Caudate nucleus (tissue), 63 donors: ENCODE measurements at places on chromosomes 11 and 22.

- no peak for DNase-seq
Observed at GRCh38 chr11:23227078-23227445, 366.8 kb upstream of the CCDC179 start.

DNA sequence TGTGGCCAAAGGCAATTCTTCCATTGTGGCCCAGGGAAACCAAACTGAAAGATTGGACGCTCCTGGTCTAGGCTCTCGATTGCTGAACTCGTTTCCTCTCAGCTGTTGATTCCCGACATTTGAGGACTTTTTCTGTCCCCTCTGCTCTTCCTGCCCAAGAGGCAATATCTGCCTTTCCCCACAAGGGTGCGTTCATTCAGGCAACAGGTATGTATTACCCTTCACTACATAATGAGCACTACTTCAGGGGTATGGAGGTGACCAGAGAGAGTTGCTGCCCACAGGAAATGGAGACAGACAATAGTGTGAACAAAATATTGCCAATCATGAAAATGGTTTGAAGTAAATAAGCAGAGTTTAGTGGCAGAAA, 8.2 kb downstream of the PTH start:
- no peak for DNase-seq

DNA sequence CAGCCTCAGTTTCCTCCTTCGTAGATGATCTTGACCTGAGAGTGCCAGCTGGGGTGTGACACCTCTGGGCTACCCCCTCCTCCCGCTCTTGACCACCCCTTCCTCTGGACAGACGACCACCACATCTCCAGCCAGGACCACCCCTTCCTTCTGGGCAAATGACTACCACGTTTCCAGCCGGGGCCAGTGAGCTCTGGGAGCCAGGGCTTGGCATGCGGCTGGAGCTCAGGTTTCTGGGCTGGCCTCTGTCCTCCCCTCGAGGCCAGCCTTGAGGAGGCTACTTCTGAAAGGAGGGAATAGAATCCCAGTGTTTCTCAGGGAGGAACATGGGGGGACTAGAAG, 120.9 kb downstream of the KCNQ1OT1 start:
- DNase-seq, result no peak

- DNase-seq, result no peak
Observed at GRCh38 chr11:105740164-105740903, 130.5 kb downstream of the GRIA4 start.

GRCh38 chr11:119417726-119418540, 5.0 kb downstream of the THY1 start:
- DNase-seq, result no peak

- no peak for DNase-seq
Observed at GRCh38 chr11:96168623-96169022, 174.4 kb downstream of the MAML2 start.

GRCh38 chr11:117143390-117143789, 697 bp upstream of the PAFAH1B2 start:
- DNase-seq, result peak; percentile 35

DNA sequence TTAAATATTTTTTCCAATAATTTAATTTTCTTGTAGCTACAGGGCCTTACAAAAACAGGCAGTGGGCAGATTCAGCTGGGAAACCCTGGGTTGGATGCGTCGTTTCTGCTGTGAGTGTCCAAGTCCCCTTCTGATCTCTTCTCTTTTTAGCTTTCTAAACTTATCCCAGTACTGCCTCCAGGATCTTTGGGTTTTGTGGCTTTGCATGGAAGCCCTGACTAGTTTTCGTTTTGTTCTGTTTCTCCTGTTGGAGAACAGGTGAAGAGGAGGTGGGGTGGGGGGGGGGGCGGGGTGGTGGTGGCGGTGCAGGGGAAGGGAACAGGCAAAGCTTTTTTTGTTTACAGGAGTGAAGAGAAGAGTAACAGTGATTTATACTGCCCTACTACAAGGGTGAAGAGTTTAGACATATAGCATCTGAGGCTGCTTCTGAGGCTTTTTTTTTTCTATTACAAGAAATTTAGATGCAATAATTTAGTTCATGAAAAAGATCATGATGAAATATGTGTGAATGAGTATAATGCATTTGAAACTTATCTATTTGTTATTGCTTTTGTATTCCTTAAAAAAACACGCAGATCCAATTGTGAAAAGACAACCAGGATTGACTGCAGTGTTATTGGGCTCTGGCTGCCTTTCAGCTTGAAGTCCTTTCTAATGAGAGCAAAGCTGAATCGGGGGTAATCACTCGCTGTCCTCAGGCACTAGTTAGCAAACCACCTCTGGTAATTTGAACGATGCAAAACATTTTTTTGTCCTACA, 142.9 kb downstream of the NCAM1 start:
- DNase-seq, result no peak

DNA sequence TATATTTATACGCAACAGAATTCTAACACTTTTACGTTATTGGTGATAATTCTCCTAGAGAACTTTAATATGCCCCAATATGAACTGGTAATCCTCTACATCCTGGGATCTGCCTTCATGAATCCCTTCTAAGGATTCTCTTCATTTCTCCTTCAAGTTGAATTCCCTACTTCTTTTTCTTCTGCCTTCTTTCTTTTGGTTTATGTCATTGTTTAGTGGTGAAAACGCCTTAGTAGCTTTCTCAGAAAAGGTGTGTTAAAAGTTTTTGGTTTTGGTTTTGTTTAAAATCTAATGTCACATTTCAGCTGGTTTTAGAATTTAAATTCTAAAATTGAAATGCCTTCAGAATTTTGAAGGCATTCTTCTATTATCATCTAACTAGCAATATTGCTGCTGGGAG, 17.7 kb upstream of the RTL6 start:
- DNase-seq, result no peak

- DNase-seq, result no peak
Observed at GRCh38 chr11:102314784-102315183, 2.5 kb upstream of the BIRC3 start.

DNA sequence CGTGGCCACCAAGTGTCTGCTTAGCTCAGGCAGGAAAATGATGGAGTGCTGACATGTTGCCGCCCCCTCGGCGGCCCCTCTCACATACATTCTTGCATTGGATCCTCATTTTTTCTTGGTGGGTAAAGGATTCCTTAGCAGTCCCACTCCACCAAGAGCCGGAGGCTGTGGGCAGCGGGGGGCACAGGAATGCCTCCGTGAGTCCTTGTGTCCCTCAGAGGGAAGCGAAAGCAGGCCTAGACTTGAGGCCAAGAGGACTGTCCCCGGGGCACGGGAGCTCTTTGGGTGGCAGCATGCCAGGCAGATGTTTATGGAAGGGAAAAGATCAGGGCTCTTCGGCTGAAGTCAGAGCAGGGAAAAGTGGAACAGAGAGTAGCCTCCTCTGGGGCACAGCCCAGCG, 21.6 kb downstream of the LRFN4 start:
- no peak for DNase-seq

- no peak for DNase-seq
Observed at GRCh38 chr11:123570939-123571580, 83.4 kb downstream of the SCN3B start.

DNA sequence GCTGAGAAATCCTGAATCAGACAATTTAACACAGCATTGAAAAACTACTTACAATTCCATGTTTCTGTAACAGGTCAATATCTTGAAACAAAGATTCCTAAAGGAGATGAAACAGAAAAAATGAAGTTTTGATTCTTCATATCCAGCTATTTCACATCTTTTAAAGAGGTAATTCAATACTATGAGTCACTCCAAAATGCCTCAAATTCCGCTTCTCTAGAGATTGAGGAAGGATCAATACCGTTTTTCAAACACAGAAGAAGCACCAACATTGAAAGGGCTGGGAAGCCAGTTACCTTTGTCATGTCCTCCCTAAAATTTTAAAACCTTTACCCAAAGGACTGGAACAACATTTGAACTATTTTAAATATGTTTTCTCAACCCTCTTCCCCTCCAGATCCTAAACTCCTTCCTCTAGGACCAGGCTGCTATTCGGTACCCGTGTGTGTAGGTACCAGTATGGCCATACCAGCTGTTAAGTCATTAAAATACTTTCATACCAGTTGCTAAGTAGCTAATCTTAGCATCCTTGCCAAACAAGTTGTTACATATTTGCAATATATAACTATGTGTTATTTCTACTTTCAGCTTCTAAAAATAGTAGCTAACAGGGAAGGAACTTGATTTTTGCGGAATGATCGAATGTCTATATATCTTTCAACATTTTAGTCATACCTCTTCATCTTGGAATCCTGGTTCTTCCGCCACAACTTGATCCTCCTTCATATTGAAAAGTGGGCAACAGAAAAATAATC, 2.3 kb downstream of the DMC1 start:
- DNase-seq, result no peak

DNA sequence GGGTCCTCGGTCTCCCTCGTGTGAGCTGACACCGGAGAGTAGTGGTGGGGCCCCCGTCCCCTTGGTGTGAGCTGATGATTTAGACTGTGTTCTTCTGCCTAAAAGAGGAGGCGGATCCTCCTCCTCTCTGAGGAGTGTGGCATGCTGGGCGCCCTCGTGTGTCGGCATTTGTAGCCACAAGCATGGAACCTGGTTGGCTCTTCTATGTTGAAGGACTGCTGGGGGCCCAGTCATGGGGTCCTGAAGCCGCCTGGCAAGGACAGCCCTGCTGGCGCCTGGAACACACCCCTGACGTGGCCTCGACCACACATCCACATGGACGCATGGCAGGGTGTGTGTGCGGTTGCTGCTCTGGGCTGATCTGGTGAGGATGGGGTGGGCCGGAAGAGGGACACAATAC, 50.2 kb downstream of the AP2A2 start:
- peak; percentile 39 for DNase-seq

- no peak for DNase-seq
Observed at GRCh38 chr11:122178795-122179194, 62.8 kb upstream of the BLID start.

DNA sequence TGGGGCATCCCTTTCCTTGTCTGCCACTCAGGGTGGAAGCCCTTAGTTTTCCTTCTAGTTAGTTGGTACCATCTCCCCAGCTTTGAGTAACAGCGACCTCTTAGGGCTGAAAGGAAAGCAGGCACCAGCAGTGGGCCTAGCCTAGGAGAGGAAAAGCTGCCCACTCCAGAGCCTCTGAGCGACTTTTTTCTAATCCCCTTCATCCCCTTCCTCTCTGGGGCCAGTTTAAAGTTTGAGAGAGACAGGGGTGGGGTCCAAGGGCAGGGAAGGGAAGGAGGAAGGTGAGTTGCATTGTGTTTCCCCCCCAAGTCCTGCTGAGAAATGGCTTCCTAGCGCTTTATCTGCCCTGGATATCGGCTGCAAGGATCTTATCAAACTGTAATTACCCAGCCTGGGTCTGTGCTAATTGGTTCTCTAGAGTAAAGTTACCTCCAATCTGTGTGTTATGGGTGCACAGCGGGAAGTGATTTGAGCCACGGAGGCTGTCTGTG, 573.9 kb upstream of the CADM1 start:
- DNase-seq, result no peak

DNA sequence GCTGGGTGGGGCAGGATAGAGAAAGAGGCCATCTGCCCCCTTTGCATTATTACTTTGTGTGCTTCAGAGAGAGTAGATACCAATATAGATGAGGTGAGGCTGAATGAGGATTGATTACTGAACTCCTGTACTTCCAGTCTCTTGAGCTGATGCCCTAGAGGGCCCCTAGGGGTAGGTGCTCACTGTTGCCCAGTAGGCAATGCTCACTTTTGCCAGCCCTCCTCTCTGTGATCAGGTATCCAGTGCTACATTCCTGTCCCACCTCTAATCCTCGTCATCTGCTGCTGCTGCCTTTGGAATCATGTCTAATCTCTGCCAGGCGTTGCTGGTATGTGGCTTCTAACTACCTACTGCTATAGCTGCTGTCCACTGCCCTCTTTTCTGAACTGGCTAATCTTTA, 57.2 kb downstream of the CCDC83 start:
- no peak for DNase-seq

- no peak for DNase-seq
Observed at GRCh38 chr11:76795290-76795935, 12.3 kb downstream of the TSKU start.
